ENCODE measurements at places on chromosomes 5 and 9.
A peak's percentile ranks its signal among the peaks of the same experiment; 100 is the strongest.

- no peak for DNase-seq
Measured at GRCh38 chr5:65086234-65086890, 317.6 kb downstream of the CWC27 start.

DNA sequence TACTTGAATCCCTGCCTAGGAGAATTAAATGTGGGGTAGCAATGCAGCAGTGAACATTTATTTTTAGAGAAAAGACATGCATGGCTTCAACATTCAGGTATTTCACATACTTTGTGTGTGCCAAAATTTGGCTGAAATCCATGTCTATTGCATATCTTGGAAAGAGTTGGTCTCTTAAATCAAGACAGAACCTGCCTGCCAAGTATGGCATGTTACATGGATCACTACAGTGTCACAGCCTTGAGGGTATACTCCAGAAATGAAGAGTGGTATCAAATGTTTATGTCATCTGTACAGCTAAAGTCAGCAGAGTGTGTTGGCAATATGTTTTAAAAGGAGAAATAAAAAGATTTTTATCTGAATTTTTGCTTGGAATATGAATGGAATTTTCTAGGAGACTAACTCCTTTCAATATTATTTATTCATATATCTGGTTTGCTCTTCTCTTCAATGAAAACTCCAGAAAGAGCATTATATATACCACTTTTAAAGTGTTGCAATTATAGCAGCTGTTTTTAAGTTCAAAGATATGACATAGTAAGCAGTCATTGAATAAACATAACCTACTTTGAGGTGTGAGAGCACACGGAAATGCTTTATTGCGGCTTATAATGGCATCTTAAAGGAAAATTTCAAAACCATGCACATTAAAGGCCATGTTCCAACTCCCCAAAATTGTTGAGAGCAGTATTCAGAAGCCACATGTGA, 95.4 kb upstream of the MINAR2 start:
- no peak for DNase-seq

- no peak for DNase-seq
Measured at GRCh38 chr9:83688921-83689320, 18.8 kb downstream of the UBQLN1 start.

- no peak for DNase-seq
Measured at GRCh38 chr5:67308988-67309688, 112.5 kb upstream of the CD180 start.

DNA sequence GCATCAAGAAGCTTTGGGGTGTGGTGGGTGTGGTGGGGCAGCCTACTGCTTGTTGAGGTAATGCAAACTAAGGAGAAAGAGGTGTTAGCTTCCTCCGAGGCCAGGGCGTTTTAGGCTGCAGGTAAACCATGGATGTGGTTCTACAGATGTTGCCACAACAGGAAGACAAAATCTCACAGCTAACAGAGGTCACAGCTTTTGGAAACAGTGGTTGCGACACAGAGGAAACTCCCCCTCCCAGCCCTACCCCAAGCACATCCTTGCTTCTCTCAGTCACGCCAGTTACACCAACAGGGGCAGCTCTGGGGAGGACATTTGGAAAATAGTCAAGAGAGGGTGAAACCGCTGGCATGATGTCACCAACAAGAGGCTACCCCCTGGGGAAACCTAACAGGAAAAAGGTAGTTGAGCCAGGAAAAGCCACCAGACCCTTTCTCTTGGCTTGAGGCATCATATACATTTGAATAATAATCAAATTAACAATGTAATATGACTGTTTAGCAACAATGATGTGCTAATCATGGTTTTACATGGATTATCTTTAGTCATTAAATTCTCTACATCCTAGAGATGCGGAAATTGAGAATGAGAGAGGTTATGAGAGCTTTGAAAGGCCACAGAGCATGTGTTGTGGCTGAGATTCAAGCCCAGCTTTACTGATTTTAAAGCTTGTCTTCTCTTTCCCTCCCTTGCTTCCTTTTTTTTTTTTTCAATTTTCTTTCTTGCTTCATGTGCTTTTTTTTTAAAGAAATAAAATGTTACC, 82.2 kb upstream of the IL12B start:
- peak; percentile 69 for DNase-seq

GRCh38 chr5:9467199-9468059, 78.4 kb downstream of the SEMA5A start:
- no peak for DNase-seq

GRCh38 chr5:1495525-1495897, 28.2 kb downstream of the LPCAT1 start:
- no peak for DNase-seq

- no peak for DNase-seq
Measured at GRCh38 chr9:105290418-105290817, 46.0 kb downstream of the SLC44A1 start.

DNA sequence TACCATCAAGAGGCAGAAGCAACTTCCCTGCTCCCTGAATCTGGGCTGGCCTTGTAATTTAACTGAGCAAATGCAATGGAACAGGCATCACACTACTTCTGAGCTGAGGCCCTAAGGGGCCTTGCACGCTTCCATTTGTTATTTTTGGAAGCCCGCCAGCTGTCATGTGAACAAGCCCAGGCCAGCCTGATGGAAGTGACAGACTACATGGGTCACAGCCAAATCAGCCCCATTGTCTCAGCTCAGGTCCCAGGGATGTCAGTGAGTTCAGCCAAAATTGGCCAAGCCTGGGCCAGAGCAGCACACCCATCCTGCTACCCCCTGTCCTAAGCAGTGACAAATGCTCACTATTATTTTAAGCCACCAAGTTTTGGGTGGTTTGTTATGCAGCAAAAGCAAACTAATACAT, 72.8 kb downstream of the PRRT1B start:
- DNase-seq, result no peak

GRCh38 chr9:19488721-19489120, 79.9 kb downstream of the ACER2 start:
- no peak for DNase-seq

DNA sequence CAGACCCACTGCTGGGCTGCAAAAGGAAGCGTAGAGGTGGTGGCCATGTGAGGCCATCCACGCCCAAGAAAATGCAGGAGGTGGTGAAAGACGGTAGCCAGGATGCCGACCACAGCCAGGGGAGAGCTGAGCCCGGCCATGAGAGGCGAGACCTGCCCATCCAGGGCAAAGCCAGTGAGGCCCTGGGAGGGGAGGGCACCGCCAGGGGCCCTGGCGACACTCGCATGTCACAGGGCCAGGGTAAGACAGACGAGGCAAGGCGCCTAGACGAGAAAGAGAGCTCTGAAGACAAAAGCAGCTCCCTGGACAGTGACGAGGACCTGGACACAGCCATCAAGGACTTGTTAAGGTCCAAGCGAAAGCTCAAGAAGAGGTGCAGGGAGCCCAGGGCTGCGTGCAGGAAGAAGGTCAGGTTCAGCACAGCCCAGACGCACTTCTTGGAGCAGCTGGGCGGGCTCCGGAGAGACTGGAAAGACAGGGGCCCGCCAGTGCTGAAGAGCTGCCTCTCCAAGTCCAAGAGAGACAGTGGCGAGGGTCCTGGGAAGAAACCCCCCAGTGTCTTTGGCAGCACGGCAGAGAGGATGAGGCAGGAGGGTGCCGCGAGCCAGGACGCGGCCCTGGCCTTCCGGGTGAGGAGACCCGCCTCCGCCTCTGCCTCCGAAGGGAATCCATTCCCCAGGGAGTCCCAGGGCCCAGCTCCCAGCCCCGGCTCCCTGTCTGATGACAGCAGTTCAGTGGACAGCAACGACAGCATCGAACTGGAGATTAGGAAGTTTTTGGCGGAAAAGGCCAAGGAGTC, 6.9 kb downstream of the PPP1R26 start:
- DNase-seq, result no peak

- no peak for DNase-seq
Measured at GRCh38 chr5:149326611-149327010, 18.7 kb upstream of the GRPEL2 start.

DNA sequence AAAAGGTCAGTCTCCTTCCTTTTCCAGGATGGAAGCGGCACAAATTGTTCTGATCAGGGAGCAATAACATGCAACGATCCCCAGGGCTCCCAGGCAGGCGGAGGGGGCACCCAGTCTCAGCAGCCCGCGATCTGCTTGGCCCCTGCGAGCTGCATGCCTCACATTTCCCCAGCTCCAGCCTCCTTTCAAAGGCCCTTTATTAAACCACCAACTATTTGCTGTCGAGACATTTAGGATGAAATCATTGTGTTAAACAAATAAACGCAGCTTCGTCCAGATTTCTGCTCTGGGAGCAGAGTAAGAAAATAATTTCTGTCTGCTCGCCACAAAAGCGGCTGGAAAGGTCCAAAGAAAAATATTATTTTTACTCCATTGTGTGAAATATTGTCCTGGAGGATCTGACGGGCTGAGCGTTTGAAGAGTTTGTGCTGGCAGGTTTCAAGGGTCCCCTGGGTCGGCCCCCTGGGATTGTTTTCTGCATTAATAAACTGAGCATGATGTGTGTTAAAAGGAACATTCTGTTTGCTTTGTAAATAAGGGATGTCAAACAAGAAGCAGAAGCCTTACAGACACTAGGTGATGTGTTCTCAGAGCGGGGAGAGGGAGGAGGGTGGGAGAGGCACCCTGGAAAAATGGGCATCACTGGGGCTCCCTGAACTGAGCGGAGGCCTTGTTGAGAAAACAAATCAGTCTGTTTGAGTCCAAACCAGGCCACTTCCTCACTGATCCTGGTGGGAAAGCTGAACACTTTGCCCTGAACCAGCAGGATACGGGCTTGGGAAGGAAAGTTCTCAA, 110.1 kb downstream of the FOXD1 start:
- DNase-seq, result no peak

GRCh38 chr5:153459051-153459743, 31.3 kb upstream of the GRIA1 start:
- DNase-seq, result no peak

GRCh38 chr9:116179568-116179967, 26.0 kb downstream of the PAPPA start:
- DNase-seq, result no peak

GRCh38 chr5:171749365-171749764, 36.3 kb upstream of the SMIM23 start:
- no peak for DNase-seq

GRCh38 chr9:37293664-37294524, 128.6 kb upstream of the GRHPR start:
- DNase-seq, result no peak

DNA sequence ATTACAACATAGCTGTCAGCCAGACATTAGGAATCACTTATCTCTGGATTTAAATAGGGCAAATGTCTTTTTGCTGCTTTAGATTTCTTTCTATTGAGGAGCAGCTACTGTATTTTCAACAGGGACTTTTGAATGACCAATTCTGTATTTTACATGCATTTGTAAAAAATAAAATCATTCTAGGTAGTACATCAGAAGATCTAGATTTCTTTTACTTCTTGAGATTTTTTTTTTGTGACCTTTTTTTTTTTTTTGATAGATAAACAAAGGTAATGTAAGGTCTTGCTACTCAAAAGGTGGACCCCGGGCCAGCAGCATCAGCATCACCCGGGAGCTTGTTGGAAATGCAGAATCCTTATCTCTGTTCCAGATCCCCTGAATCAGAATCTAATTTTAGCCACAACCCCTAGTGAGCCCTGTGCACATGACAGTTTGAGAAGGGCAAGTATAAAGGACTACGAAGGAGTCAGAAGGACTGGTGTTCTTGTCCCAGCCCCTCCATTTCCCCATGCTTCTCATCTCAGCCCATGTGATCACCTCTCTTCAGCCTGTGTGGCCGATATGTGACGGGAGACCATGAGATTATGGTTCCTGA, 37.7 kb upstream of the CKMT2 start:
- no peak for DNase-seq

- DNase-seq, result no peak
Measured at GRCh38 chr9:116905171-116905588, 218.1 kb downstream of the TRIM32 start.

GRCh38 chr5:68682400-68683160, 411.2 kb upstream of the SLC30A5 start:
- no peak for DNase-seq

- DNase-seq, result no peak
Measured at GRCh38 chr5:52378237-52378636, 409.5 kb upstream of the ITGA1 start.

DNA sequence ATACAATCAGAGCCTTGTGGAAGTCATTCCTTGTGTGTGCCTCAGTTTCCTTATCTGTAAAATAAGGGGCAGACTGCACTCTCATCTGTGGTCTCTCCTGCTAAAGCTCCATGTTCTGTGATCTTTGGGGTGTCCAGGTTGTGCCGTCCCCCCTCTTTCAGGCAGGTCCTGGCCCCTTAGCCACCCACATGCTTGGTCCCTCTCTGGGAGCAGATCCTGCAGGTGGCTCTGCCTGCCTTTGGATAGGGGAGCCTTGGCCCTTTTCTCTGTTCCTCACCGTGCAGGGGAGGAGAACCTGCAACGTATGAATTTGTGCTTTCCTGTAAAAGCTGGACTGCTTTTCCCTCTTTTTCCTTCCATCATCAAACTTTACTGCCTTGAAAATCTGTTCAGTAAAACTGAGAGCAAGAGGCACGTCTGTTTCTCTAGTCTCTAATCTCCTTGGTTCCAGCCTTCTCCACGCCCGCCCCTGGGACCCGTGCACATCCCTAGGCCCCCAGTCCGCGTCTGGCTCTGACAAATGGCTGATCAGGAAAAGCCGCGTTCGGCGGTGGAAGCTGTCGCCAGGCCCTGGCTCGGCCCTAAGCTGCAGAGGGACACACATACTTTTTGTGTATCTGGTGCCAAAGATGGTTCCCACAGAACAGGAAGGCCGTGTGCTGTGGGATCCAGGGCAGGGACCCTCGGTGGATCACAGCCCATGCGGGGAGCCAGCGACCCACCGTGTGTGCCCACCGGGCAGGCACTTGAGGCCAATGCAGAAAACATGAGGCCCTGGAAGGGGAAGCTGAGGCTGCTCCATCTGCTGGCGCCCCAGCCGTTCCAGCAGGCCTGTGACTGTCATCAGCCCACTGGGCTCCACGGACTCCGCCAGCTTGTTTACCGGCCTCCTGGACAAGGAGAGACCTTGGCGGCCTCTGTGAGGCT, 43.4 kb upstream of the COL5A1 start:
- no peak for DNase-seq

GRCh38 chr9:135491764-135492163, 8.7 kb upstream of the MRPS2 start:
- no peak for DNase-seq

DNA sequence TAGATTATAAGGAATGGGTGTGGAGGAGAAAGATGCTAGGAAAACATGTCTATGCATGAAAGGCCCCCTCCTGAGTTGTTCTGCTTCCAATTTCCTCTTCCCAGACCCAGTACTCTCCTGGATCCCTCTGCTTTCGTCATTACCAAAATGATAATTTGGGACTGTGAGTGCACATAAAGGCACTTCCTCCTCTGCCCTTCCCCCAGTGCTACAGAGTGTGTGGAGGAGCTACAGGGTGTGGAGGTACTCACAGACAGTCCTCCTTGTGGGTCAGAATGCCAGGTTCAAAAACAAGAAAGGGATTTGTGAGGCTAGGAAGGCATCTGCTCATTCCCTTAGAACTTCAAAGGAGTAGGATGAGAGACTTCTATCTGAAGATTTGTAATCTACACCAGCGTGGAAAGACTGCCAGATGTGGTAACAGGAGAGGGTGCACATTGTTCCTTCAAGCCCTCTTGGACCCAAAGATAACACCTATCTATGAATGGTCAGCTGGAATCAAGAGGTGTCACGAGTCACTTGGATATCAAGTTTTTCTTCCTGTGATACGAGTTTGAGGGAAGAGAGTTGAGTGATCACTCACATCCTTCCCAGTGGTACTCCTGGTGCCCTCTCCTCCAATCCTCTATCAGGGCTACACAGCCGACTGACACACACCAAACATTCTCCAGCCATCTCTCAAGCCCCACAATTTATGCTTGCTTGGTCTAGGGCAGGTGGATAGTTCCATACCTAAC, 201.1 kb downstream of the EPB41L4A start:
- no peak for DNase-seq

GRCh38 chr9:127418037-127418471, 6.1 kb upstream of the ZNF79 start:
- peak; percentile 41 for DNase-seq

GRCh38 chr9:13809401-13809800, 504.5 kb downstream of the NFIB start:
- no peak for DNase-seq

Measured in activated naive CD4-positive, alpha-beta T cell treated with Interleukin-2 at 50 U/mL for 16 hours (primary cell).